Left renal pelvis (tissue), 4 donors: ENCODE measurements at places on chromosomes 16 and 17. TPM values are rescaled to one million over a fixed set of nuclear protein-coding genes. Genes with fewer than 3 reads are reported as not detected.

Gene ARL2BP
- 76.7 TPM for polyA plus RNA-seq

Gene PHOSPHO1
- 1.5 TPM for polyA plus RNA-seq

Gene CPHXL2
- polyA plus RNA-seq: not detected

Gene CD79B
- polyA plus RNA-seq: 1.2 TPM

Gene SLC38A8
- polyA plus RNA-seq: not detected

Gene ACSM2A
- 76.5 TPM for polyA plus RNA-seq

GRCh38 chr16:6957681-6958080 is 375.0 kb upstream of the RBFOX1 start:
- no peak for DNase-seq

- DNase-seq: no peak
These were observed 12.9 kb downstream of the LPCAT2 start for GRCh38 chr16:55521792-55522191.

GRCh38 chr17:4049546-4049945 is 85.3 kb upstream of the ATP2A3 start:
- no peak for DNase-seq

DNA sequence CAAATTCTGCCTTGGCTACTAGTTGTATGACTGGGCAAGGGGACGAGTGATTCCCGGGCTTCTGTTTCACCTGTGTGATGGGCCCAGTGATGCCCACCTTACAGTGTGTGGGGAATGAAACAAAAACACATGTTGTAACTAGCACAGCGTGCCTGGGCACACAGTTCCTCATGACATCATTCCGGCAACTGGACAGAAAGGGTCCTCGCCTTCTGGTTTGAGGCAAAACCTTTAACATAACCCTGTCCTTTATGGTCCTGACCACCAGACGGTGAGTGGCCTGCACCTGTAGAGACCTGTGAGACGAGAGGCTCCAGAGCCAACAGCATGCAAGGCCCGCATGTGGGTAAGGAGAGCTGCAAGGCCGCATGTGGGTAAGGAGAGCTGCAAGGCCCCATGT is 7.7 kb upstream of the SLC38A8 start:
- DNase-seq: no peak

GRCh38 chr17:64263000-64263766 is at the start of gene TEX2:
Gene TEX2, minus strand, starts transcription at chr17:64263260. Its CDS starts 49,043 bp downstream, at chr17:64214217.
- peak; percentile 77 for DNase-seq

GRCh38 chr17:44546671-44547606 is 10.3 kb upstream of the FZD2 start:
- no peak for DNase-seq

GRCh38 chr17:75830164-75831031 is 13.8 kb downstream of the UNC13D start:
- DNase-seq: no peak

- no peak for DNase-seq
These were observed 22.4 kb upstream of the HERPUD1 start for GRCh38 chr16:56909527-56909979.

- DNase-seq: no peak
These were observed 19.3 kb downstream of the CARHSP1 start for GRCh38 chr16:8849411-8850011.

GRCh38 chr17:54237911-54238515 is 415.3 kb downstream of the KIF2B start:
- no peak for DNase-seq

DNA sequence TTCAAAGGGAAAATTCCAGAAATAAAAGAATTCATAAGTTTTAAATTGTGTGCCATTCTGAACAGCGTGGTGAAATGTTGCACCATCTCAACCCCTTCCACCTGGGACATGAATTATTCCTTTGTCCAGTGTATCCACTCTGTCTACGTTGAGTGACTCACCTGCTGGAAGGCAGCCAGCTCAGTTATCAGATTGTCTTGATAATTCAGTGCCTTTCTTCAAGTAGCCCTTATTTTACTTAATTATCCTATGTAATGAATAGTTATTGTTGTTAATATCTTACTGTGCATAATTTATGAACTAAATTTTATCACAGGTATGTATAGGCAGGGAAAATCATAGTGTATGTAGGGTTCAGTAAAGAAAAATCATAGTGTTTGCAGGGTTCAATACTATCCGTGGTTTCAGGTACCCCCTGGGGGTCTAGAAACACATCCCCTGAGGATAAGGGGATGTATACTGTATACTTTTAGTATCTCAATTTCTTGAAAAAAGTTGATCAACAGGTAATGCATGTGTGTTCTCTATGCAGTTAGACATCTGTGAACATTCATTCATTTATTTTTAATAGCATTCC is 7.7 kb upstream of the PCTP start:
- DNase-seq: no peak

DNA sequence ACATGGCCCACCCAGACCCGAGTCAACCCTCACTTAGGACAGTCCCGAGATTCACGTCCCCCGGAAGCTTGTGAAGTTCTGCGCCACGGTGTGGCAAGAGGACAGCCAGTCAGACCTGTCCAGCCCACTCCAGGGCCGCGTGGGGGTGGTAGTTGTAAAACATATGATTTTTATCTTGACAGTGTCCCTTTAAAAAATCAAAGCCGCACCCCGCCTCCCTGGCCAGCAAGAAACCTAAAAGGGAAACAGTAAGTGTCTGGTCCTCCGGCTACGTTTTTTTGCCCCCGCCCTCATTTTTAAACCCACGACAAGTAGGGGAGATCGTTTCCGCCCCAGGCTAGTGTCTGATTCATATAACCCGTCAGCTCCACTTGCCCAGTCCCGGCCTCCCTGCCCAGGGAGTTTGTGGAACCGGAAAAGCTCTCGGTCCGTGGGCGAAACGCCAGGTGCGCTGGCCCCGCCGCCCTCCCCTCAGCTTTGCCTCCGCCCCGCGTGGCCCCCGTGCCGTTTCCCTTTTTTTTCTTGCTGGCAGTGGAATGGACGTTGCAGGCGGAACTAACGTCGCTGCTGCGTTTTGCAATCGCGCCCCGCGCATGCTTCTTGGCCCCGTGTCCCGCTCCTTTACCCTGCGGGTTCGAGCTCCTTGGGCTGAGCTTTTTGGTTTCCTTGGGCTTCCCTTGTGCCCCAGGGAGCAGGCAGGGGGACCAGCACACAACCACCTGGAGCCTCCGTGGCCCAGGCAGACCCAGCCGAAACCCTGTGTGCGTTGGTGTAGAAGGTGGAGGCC is 13.3 kb upstream of the NUDT16L1 start:
- DNase-seq: no peak

- no peak for DNase-seq
These were observed 198.6 kb downstream of the RPTOR start for GRCh38 chr17:80743181-80743771.

DNA sequence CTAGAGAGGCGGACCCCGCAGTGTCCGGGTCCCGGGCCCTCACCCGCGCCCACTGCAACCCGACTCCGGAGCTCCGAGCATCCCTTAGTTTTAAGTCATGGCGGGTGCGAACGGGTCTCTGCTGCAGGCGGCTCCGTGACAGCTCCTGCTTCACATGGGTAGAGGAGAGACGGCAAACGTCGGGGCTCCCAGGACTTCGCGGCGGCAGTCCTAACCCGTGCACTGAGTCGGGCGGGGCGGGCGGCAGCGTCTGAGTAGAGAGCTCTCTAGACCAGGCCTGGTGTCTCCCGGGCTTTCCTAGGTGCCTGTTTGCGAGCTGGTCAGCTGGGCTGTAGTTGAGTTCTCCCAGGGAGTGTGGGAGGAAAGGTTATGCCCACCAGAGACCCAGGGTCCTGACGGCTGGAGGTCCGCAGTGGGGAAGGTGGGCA is 345 bp downstream of the TSC2 start:
- DNase-seq: no peak

DNA sequence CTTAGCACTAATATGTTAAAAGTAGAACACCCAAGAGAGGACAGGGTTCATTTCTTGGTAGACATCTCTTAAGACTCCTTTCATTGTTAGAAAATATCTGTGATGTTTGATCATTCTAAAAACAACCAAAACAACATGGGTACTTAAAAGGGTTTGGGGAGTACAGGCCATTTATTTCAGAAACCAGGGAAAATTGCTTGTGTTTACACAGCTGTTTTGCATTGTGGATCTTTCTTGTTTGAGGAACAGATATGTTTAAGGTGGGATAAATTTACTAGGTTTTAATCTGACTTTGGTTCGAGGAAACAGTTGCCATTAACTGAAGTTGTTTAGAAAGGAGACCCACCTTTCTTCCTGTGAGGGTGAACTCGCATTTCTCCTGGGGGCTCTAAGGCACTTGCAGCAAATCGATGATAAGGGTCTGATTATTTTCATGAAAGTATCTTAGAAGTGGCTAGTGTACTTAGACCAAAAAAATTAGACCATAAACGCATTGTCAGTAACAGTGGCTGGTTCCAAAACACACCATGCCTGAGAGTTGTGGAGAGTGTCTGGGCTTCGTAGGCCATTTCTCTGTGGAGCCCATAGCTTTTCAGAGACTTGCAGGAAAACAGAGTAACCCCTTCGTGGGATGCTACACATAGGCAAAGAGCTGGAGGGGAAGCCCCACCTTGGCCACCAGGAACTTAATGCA is 17.6 kb downstream of the CLUAP1 start:
- DNase-seq: no peak

DNA sequence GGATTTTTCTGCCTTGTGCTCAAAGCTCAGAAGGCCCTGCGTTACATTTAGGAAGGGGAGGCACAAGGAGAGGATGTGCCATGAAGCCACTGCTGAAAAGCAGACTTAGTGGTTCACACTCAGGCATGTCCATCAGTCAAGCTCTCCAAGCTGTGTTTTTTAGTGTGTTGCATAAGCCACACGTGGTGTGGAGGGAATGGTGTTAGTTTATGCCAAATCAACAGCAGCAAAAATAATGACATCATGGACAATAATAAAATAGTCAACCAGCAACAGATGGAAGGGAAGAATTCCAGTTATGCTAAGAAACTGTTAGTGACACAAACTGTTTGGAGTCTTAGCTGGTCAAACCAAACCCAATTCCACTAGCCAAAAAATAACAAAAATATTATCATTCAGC is 438.3 kb downstream of the NPIPA7 start:
- DNase-seq: no peak

DNA sequence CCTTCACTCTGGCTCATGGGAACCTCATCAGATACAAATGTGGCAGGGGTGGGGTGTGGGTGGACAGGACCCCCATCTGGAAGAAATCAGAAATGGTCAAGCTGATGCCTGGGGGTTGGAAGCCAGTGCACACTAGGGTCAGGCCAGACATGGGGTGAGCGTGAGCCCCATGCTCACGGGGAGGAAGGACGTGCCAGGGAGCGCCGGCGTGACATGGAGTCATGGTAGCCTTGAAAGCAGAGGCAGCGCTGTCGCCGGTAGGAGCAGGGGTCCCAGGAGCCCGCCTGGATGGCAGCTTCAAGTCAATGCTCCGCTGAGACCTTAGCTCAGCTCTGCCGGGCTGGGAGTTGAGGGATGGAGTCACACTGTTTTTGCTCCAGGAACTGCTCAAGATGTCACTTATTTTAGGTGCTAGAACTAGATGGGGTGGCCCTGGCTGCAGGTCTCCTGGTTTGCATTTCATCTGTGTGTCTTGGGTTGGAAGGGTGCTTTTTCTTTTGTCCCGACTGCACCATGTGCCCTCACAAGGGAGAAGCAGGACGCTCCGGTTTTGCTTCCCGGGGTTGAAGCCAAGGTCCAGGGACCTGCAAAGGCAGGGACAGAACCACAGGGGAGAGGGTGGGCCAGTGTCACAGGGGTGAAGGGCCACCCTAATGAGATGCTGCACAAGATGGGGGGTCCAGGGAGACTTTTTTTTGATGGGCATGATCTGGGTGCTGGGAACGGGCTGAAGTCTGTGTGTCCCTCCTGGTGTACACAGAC is 51.4 kb downstream of the USP22 start:
- DNase-seq: no peak
